ENCODE measurements at places on chromosomes 1 and 21.

DNA sequence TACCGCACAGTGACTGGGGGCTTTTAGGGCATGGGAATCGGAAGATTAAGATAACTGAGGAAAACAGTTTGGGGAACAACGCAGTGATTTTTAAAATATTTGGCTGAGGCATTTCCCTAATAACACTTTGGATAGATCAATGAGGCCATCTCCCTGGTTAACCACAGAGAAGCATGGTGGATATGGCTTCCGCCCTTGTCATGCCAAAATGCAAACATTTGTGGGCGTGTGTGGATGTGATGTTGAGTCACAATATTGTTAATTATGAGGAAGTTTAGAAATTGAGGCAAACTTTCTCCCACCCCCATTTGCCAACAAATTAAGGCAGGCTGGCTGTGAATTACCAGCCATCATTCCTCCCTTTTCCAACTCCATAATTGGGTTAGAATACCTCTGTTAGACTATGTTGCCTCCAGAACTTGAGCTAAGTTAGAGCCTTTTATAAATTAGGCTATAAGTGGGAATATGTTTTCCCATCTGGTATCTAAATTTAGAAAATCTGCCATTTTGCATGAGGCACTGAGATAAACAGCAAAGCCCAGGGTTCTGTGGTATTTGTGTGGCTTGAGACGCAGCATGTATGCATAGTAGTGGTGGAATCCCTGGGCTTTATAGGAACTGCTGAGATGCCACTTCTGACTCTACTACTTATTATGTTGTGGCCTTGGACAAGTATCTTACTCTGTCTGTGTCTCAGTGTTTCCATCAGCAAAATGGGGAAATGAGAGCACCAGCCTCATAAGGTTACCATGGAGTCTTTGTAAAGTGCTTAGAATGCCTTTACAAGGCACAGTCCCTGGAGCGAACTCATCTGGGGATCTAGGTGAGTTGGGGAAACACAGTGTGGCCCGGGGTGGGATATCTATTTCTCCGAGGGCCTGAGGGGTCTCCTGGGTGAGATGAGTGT is 154.6 kb downstream of the C1orf94 start:
- DNase-seq: no peak

DNA sequence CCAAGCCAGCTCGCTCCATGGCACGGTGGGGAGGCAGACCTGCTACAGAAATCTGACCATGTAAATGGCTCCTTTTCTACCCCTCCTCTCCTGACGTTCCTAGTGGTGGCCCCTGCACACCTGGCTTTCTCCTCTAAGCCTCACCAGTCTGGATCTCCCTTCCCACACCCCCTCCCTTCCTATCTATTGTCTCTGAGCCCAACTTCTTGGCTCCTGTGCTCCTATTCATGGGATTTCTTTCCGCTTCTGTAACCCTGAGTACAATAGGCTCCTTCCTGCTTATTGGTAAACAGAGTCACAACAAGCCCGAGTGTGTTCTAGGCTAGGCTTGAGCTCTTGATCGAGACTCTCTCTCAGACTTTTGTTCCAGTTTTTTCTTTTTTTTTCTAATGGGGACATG is 17.6 kb downstream of the OPTC start:
- DNase-seq: no peak

DNA sequence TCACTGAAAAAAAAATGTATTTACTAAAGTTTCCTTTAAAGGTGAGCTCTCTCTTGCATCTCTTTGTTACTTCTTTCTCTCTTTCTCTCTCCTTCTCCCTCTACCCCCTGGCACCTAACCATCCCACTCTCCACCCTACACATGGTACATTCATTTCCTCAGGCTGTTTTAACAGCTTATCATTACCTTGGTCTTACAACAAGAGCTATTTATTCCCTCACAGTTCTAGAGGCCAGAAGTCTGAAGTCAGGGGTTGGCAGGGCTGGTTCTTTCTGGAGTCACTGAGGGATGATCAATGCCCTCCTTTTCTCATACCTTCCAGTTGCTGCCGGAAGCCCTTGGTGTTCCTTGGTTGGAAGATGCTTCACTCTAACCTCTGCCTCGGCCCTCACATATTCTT is 91.1 kb upstream of the DSCAM start:
- DNase-seq: no peak

- DNase-seq: peak; percentile 51
These were observed 27.7 kb upstream of the ELAVL4 start for GRCh38 chr1:50080904-50081586.

- no peak for DNase-seq
These were observed 24.8 kb upstream of the ZMYM4 start for GRCh38 chr1:35243691-35244090.

DNA sequence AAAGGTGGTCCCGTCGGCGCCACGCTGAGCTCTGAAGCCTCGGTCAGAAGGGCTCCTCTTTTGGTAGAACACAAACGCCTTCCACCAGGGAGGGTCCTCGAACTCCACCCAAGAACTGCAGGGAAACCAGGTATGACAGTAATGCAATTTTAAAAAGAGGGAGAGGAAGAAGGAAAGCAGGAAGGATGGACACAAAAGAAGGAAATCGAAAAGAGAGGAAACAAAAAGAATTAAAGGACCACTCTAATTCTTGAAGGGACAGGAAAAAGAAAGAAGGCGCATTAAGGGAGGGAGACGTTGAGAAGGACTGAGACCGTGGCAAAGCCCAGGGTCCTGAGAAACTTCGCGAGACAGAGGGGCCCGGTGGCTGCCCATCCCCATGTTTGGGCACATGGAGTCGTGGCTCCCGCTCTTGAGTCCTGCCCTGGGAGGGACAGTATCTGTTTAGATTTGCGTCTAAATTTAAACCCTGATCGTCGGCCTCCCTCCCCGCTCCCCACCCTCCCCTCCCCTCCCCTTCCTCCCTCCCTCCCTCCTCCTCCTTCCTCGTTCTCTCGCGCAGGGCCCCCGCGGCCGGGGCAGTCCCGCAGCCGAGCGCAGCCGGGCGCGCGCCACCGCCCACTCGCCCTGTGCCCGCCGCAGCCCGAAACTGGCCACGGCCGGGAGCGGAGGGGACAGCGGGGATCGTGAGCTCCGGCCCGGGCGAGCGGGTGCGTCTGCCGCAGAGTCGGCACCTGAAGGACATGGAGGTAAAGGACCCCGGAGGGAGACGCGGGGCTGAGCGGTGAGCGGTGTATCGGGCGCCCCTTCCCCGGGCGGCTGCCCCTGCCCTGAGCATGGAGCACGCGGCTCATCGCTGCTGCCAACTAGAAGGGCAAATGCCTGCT is at the start of gene RCSD1:
RCSD1 (plus strand) TSS at position 552 of the 887 bp plus-strand sequence; CDS start at position 744, 192 bp downstream.
- peak; percentile 82 for DNase-seq

Measured in MM.1S (cell line).